ENCODE measurements at places on chromosomes 1 and 21. TPM values are rescaled to one million over a fixed set of nuclear protein-coding genes. Genes with fewer than 3 reads are reported as not detected.
A peak's percentile ranks its signal among the peaks of the same experiment; 100 is the strongest.

Gene OVAAL
- total RNA-seq = not detected

Gene C1orf216
- total RNA-seq = 3.8 TPM

Gene LELP1
- total RNA-seq = not detected

DNA sequence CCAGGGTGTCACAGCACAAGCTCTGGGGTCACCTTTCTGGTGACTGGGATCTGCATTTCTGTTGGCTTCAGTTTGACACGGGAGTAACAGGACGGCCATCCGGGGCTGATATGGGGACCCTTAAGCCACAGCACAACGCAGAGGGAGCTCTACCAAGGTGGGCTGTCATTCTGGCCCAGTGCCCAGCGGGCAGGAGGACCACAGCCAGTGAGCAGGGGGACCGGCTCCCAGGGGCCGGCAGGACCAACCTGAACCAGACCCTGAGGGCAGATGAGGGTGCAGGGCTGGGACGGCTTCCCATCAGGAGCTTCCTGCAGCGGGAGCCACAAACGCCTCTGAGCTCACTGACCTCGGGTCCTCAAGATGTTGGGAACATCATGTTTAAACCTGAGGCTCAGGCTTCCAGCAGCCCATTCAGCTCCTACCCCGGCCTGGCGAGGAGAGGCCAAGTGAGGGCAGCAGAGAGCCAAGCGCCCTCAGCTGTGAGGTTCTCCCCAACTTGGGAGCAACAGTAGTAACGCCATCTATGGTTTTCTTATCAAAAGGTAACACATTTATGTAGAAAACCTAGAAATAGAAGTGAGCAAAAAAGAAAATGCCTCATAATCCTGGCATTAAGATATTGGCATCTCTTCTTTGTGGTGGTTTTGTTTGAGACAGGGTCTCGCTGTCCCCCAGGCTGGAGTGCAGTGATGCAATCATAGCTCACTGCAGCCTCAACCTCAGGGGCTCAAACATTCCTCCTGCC, 26.8 kb downstream of the TMEM201 start:
- H3K27me3 ChIP-seq = no peaks in the 10 kb centered on the region
- H3K4me1 ChIP-seq = peaks cover 5% of the 10 kb centered on the region
- H3K36me3 ChIP-seq = peaks cover 4% of the 10 kb centered on the region
- no peak overlapping the region for H3K27ac ChIP-seq
- no peak overlapping the region for H3K4me3 ChIP-seq
- peak; percentile 53 for DNase-seq

DNA sequence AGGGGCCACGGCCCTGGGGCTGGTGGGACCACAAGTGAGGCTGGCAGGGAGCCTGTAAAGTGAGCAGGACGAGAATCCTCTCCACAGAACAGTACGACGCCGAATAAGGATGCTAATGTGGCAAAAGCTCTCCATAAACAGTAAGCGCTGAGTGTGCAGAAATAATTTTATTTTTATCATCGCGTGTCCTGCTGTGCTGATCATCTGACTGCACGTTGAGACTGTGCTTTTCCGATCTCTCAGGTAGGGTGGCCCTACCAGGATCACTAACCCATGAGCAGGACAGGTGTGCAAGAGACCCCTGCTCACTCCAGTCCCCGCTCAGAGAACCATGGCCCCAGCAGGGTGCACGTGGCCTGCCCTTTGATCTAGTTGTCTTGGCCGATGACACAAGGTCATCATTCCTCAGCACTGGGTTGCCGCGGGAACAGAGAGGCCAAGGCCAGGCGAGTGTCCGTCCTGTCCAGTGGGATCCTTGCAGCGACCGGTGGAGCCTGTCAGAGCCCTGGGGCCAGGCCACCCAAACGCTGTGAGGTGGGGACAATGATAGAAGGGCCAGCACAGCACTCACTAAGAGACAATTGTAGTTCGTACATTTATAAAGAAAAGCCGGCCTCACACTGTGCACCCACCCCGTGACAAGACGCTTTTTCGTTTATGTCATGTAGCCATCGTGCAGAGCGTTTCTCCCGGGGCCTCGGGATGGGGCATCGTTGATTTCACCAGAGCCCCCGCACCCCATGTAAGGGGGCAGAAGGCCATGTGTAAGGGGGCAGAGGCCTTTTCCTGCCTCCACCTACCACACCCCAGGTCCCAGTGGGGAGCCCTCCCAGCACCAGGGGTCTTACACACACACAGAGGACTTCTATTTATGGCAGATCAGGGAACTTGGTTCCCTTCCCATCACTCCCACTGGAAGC, 52.7 kb upstream of the ADARB1 start:
- H3K4me3 ChIP-seq = no peak overlapping the region
- DNase-seq = no peak
- H3K27me3 ChIP-seq = peaks cover 34% of the 10 kb centered on the region
- H3K27ac ChIP-seq = no peak overlapping the region
- peaks cover 4% of the 10 kb centered on the region for H3K4me1 ChIP-seq
- no peaks in the 10 kb centered on the region for H3K36me3 ChIP-seq

DNA sequence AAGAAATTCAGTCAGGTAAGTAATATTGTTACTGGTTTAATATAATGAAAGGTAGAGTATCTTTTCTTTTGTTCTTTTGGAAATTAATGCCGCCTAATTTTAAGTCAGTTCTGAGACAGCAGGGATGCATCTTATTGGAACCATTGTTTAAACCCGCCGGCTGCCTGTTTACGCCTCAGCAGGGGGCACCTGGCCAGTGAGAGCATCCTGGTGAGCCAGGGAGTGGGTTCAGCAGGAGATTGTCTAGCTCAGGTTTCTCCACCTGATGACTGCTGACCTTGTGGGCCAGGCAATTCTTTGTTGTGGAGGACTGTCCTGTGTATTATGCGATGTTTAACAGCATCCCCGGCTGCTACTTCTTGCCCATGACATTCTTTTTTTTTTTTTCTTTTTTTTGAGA, 30.2 kb downstream of the CHAF1B start:
- peaks cover 10% of the 10 kb centered on the region for H3K36me3 ChIP-seq
- no peak for DNase-seq
- no peak overlapping the region for H3K4me3 ChIP-seq
- H3K27ac ChIP-seq = no peak overlapping the region
- H3K27me3 ChIP-seq = no peaks in the 10 kb centered on the region

DNA sequence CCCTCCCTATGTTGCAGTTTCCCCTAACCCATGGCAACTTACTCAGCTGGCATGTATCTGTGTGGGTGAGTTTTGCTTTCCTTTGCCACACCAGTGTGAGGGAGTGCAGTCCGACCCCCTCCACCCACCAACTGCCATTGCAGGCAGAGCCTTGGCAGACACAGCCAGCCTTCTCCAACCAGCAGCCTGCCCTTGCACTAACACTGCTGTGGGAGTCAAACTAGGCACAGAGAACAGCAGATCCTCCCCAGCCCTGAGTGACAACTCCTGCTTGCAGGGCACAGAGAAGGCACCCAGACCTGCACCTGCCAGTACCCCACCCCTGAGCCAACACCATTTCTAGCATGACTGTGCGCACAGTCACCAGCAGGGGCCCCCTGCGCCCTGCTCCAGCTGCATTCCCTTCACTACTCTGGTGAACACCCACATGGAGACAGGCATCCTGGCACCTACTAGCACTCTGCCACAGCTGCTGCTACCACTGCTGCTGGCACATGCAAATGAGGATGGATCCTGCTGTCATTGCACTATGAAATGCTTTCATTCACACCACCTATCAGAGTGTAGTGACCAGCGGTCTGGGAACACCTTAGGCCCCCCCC, 98.4 kb downstream of the MAGI3 start:
- no peak overlapping the region for H3K27ac ChIP-seq
- H3K4me1 ChIP-seq = no peaks in the 10 kb centered on the region
- DNase-seq = no peak
- no peak overlapping the region for H3K4me3 ChIP-seq
- no peaks in the 10 kb centered on the region for H3K36me3 ChIP-seq

GRCh38 chr1:153849487-153850185, 73.1 kb downstream of the GATAD2B start:
- H3K27me3 ChIP-seq = no peaks in the 10 kb centered on the region
- DNase-seq = no peak
- H3K4me3 ChIP-seq = no peak overlapping the region
- peaks cover 26% of the 10 kb centered on the region for H3K36me3 ChIP-seq

- H3K4me3 ChIP-seq = peak overlapping the region; percentile 71
- no peaks in the 10 kb centered on the region for H3K27me3 ChIP-seq
- H3K36me3 ChIP-seq = no peaks in the 10 kb centered on the region
- H3K4me1 ChIP-seq = peaks cover 22% of the 10 kb centered on the region
Measured at GRCh38 chr1:248872752-248873408, 14.0 kb upstream of the ZNF692 start.
